ENCODE measurements at places on chromosomes 16 and 17. TPM values are rescaled to one million over a fixed set of nuclear protein-coding genes. Genes with fewer than 3 reads are reported as not detected.

The SLC5A11 gene
- 0.24 TPM for polyA plus RNA-seq

The CD300A gene
- polyA plus RNA-seq, result 8.2 TPM

The TTC19 gene
- polyA plus RNA-seq, result 69.6 TPM

The KRT31 gene
- not detected for polyA plus RNA-seq

The ITGB3 gene
- 3.6 TPM for polyA plus RNA-seq

The ENPP7 gene
- polyA plus RNA-seq, result not detected
